ENCODE measurements at places on chromosomes 5 and 9. TPM values are rescaled to one million over a fixed set of nuclear protein-coding genes. Genes with fewer than 3 reads are reported as not detected.

Gene GALNT10
- 33.1 TPM for total RNA-seq

Gene C9orf43
- total RNA-seq = 0.45 TPM

Gene QRFP
- total RNA-seq = not detected

Gene SPATA24
- total RNA-seq = 2.0 TPM

Gene NPR2
- total RNA-seq = 23.2 TPM

Gene IFNA2
- total RNA-seq = not detected

Gene TMEM252
- not detected for total RNA-seq

Gene CDH12
- total RNA-seq = not detected

Gene C5orf63
- total RNA-seq = 5.4 TPM

Gene FAM78A
- total RNA-seq = 6.3 TPM

Gene CCL28
- 1.4 TPM for total RNA-seq

Gene TRIM14
- total RNA-seq = 13.8 TPM

Gene ZNF474
- 0.26 TPM for total RNA-seq

Gene C9
- total RNA-seq = not detected

Gene RORB
- 0.06 TPM for total RNA-seq

Gene TCERG1
- total RNA-seq = 55.0 TPM

Gene ABLIM3
- 190 TPM for total RNA-seq

Gene PITX1
- 0.13 TPM for total RNA-seq

Gene JAKMIP2
- total RNA-seq = 0.06 TPM

Gene DNAH5
- total RNA-seq = 0.35 TPM

Gene TESK1
- 94.4 TPM for total RNA-seq

Gene FAF2
- 34.2 TPM for total RNA-seq
